ENCODE measurements at places on chromosomes 3 and 15.

GRCh38 chr15:49987198-49987785 lies 131.7 kb downstream of the ATP8B4 start:
- DNase-seq: no peak

DNA sequence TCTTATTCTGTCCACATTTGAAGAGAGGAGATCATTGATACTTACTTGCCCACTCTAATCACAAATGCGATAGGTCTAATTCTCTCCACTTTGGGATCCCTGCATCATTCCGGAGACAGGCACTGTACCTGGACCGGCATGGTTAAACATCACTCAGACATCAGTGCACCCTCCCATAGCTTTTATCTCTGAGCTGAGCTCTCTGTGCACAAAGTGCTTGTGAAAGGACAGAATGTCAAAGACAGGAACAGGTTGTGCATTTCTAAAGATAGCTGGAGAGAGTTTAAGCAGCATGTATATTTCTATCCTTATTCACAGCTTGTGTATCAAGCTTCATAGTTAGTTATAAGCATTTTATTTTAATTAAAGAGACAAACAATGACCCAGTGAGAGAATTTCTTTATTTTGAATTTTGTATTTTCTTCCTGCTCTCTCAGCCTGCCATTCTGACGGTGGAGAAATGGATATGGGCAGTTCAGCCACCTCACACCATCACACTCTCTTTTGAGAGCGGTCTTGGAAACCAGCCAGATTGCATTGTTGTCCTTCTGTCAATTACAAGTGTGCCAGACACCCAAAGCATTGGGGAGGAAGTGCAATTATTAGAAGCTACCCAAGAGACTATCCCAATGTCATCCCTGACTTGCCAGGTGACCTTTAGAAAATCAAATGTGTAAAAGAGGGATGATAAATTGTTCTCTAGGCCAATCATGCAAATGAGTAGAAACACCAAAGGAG lies 65.2 kb upstream of the CHL1 start:
- no peak for DNase-seq

DNA sequence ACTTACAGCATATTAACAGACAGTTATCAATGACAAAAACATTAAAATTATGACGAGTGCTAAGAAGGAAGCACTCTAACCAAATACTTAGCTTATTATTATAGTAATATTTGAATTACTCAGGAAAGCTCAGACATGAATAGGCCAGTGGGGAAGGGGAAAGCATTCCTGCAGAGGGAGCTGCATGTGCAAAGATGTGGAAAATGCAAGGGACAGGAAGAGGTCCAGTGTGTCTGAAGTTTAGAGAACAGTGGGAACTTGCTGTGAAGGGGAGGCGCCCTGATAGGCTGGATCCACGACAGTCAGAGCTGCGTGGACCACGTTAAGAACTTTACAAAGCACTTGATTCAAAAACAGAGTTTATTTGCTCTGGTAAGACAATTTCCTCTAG lies 1.2 kb upstream of the SPICE1 start:
- no peak for DNase-seq

- no peak for DNase-seq
These were observed 11.4 kb upstream of the MEX3B start for GRCh38 chr15:82056958-82057823.

DNA sequence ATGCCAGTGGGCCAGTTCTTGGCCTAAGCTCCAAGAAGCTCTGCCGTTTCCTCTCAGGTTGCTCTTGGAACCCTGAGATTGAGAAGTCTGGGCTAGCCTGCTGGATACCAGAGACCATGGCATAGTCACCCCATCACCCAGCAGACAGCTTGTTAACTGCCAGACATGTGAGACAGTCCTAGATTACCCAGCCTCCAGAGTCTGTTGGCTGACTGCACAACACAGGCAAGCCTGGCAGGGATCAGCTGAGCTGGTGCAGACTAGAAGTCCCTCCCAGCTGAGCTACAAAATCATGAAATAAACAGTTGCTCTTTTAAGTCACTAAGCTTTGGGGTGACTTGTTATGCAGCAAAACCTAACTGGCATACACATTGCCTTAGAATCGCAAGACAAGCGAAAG lies 5.2 kb downstream of the ANAPC13 start:
- DNase-seq: no peak

DNA sequence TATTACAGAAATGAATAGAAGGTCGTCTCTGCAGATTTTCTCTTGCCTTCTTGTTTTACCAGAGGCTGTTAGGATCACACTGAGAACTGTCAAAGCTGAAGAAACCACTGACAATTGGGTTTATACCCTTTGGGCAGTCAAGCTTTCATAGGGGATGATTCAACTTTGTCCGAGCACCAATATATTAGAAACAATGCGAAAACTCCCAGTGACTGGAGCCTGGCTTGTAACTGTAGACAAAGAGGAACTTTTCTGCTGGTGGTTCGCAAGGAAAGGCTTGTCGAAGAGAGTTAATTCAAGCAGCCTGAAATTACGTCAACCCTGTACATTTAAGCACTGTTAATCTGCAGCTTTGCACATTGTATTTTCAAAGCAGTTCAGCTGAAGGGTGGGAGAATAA lies 193.2 kb upstream of the ZNF385D start:
- no peak for DNase-seq

- no peak for DNase-seq
These were observed 5.7 kb downstream of the ABHD5 start for GRCh38 chr3:43696441-43696840.

GRCh38 chr3:190556351-190556750 lies 42.5 kb downstream of the IL1RAP start:
- no peak for DNase-seq

- no peak for DNase-seq
These were observed 30.0 kb upstream of the SLC2A2 start for GRCh38 chr3:171056528-171056927.

- DNase-seq: no peak
These were observed 36.5 kb upstream of the PDZRN3 start for GRCh38 chr3:73661265-73661664.

GRCh38 chr3:151168269-151169094 lies 34.5 kb downstream of the GPR171 start:
- no peak for DNase-seq
